ENCODE measurements at places on chromosomes 16 and 17.

DNA sequence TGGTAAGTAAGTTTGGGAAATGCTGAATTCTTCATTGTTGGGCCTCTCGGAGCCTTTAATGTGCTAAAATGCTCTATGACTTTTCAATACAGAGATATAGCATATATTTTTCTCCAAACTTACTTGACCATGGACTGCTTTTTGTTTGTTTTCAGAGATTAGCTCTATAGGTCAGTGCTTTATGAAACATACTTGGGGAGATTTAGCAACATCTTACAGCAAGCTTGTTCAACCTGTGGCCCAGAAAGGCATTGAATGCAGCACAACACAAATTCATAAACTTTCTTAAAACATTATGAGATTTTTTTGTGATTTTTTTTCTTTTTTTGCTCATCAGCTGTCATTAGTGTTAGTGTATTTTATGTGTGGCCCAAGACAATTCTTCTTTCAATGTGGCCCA lies 1.0 kb upstream of the KRTAP3-1 start:
- DNase-seq = no peak

DNA sequence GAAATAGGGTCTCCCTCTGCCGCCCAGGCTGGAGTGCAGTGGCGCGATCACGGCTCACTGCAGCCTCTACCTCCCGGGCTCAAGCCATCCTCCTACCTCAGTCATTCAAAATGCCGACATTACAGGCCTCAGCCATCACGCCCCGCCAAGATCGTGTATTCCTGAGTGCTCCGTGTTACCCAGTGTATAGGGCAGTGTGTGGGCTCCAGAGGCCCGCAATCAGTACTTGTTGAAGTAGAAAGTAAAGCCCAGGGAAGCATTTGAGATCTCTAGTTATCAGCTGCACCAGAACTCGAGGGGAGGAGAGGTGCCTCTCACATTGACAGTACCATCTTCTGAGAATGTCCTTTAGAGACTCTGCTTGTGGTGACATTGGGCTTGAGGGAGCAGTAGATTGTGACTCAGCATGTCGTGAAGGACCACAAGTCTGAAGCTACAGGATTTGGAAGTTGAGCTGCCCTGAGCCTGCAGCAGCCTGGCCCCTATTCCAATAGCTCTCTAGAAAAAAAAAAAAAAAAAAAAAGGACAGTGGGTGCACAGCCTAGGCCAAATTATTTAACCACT lies 1.1 kb upstream of the PRPSAP1 start:
- DNase-seq = no peak

DNA sequence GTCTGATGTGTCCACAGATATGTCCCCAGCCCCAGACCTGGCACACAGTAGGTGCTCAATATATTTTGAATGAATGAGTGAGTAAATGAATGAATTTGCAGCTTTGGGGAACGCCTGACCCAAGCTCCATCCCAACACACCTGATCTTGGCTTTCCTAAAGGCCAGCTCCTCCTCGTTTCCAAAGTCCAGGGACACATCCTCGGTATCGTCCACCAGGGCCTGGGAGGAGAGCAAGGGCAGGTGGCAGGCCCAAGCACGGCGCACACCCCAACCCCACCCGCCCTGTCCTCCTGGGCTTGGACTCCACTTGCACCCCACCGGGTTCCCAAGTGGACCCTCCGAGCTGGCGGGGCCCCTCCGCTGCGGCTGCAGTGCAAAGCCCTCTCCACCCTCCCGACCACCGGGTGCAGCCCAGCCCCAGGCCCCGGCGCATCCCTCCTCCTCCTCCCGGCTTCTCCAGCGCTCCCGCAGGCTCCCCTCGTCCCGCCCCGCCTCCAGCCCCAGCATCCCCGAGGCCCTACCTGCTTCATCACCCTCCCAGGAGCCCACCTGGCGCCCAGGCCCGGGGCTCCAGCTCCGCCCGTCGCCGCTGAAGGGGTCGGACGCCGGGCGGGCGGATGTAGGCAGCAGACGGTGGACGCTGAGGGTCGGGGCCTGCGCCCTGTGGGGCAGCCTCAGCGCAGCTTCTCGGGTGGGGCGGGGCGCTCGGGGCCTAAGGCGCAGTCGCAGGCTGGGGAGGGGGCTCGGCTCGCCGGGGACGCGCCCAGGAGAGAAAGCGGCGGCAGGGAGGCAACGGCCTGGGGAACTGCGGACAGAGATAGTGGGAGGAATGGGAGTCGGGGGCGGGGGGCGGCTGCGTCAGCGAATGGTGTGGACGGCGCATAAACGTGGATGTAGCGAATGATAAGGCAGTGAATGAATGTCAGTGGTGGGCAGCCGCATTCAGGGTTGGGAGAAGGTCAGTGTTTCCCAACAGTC lies at the start of gene TVP23A:
TSS of gene TVP23A (minus strand) at position 832 of the 979 bp plus-strand sequence. CDS start at position 531, 301 bp downstream.
- DNase-seq = no peak

- DNase-seq = no peak
These were observed 10.0 kb downstream of the TRPV3 start for GRCh38 chr17:3547628-3548027.

DNA sequence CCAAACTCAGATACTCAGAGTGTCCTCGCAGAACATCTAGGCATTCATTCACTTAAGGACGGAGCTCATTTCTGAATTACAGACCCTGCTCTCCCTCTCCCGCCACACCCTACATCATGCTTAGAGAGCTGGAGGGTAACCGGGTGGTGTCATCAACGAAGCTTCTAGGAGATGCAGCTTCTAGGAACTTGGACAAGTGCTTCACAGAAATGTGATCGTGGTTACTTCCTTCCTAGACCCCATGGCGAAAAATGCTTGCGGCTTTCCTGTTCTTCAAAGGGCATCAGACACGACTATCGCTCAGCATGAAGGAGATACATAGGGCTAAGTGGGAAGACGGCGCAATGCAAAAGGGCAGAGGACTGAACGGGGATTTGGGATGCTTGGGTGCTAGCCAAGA lies 126.8 kb downstream of the ZFHX3 start:
- DNase-seq = no peak

- DNase-seq = no peak
These were observed 19.2 kb downstream of the DCUN1D3 start for GRCh38 chr16:20880867-20881502.

DNA sequence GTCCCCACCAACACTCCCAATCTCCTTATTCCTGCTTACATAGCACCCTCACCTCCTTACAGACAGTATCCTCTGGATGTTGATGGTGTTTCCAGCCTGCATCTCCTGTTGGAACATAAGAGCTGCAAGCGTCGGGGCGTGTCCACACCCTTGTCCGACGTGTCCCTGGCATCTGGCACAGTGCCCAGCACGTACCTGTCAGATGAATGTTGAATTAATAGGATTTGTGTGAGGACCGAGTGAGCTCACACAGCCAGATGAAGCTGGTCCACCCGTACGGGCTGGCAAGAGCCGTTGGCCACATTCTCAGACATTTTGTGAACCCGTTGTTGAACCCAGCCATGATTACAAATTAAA lies 12.2 kb upstream of the CBX4 start:
- DNase-seq = no peak
